Ascending aorta (tissue), 2 donors: ENCODE measurements at places on chromosomes 4 and X. TPM values are rescaled to one million over a fixed set of nuclear protein-coding genes. Genes with fewer than 3 reads are reported as not detected.

DNA sequence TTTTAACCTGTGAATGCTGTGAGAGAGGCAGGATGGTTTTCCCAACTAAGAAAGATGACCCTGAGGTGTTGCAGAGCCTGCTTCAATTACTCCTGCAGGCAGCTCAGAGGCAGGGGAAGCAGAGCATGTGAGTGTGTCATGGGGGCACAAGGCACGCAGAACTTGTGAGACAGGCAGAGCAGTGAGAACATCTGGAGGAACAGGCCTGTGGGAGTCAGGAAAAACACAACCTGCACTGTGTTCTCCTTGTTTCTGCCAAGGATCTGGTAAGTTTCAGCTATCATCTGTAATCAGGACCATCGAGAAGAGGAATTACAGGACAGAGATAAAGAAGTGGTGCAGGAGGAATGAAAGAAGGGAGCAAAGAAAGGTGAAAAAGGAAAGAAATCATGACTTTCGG is 741.8 kb upstream of the INTU start:
- DNase-seq: no peak

SORBS2 gene
- total RNA-seq: 246 TPM

ATP1B4 gene
- not detected for total RNA-seq

KLHL4 gene
- total RNA-seq: 0.21 TPM

DNA sequence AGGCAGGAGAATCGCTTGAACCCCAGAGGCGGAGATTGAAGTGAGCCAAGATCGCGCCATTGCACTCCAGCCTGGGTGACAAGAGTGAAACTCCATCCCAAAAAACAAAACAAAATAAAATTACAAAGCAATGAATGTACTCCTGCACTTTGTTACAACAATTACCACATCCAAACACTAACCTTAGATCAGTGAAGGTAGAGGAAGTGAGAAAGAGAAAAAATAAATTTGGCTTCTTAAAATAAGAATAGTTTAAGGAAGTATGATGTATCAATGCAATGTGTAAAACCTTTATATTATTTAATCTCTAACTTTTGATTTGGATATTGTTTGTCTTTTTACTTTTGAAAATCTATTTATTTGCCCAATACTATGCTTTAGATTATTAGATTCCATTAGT is 21.7 kb upstream of the CSN1S1 start:
- no peak for DNase-seq

CENPE gene
- total RNA-seq: not detected

PSAPL1 gene
- total RNA-seq: not detected

GRCh38 chr4:172095161-172095560 is 282.0 kb downstream of the GALNTL6 start:
- no peak for DNase-seq

CTAG1A gene
- total RNA-seq: not detected

FRMPD3 gene
- total RNA-seq: 0.64 TPM

GRCh38 chr4:19831644-19832285 is 419.9 kb upstream of the SLIT2 start:
- no peak for DNase-seq

DNA sequence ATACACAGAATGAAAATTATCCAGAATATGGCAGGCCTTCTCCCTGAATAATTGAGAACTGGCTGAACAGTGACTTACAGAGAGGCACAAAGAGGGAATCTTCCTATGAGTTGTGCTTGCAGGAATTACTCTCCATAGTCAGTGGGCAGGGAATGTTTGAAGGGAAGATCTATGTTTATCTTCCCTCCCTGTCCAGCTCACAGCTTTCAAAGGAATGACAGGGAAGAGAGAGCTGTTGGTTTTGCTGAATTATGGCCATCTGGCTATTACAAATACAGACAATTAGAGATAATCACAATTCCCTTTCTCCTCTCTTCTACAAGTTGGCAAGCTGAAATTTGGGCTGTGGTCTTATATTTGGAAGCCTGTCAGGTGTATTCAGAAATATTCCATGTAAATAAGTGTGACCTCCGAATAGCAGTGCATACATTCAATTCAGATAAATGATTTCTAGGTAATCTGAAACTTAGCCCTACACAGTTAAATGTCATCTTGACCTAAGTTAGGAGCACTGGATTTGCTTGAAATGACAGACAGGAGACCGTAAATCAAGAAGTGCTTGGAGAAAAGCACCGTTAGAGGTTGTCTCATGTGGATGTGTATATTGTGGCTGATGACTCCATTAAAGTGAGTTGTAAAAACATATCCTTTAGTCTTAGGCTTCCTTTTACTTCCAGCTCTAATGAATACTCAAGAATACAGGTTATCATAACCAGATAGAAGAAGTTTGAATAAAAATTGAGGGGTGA is 136.8 kb downstream of the C4orf33 start:
- DNase-seq: no peak

POU3F4 gene
- not detected for total RNA-seq

- no peak for DNase-seq
Measured at GRCh38 chr4:70437197-70437596, 34.8 kb upstream of the MUC7 start.

DNA sequence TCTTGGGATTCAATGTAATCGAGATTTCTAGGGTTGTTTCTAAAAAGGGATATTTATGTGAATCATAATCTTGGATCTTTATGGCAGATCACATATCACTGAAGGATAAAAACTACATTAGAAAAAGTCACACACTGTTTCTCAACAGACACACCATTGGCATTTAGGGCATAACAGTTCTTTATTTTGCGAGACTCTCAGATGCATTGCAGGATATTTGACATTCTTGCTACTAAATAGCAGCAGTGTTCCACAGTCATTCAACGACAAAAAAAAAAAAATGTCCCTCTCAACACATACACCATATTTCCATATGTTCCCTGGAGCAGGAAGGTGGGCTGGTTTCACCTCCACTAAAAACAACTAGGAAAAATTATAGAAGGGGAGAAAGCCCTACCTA is 243.4 kb upstream of the PCDH18 start:
- DNase-seq: no peak

MAOA gene
- total RNA-seq: 93.6 TPM

NPY5R gene
- 6.1 TPM for total RNA-seq

DNA sequence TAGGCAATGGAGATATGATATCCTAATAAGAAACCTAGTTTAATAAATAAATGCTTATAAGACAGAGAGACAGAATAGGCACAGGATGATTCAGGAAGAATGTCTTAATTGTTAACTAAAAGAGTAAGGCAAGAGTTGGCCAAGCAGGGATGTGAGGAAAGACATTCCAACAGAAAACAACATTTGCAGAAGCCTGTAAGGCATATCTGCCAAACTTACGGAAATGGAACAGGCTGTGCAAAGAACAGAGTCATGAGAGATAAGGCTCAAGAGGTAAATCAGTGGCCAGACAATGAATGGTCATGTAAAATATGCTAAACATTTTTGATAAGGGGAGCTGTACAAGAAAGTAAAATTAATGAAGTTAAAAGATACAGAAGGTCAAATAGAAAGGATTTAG is 134.9 kb downstream of the KCTD8 start:
- no peak for DNase-seq

DNA sequence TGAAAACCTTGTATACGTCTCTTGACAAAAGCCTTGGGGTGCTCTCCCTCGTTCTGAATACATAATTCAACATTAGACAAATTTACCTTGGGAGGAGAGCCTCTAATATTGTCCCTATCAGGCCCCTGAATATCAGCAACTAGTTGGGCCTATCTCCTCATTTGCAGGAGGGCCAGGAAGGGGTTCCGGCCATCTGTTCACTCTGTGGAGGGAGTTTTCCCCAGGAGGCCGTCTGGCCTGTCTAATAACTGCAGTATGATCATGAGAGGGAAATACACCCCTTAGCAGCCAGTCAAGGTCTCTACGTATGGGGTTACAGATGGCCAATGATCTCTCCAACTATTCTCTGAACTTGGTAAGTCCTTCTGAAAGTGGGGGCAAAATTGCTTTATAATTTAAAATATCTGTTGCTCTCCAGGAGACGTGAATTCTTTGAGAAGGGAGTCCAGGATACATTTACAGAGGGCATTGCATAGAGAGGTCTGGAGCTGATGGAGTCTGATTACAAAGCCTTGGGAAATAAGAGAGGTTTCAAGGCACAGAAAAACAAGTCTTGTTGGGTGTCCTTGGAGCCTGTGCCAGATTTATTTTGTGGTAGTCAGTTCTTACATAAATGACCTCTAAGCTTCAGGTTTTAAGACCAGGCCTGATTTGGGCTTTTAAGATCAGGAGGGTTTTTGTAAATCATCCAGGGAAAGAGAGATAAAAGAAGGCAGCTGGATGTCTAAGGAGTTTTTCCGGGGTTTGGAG is 48.2 kb upstream of the UXT start:
- no peak for DNase-seq

DNA sequence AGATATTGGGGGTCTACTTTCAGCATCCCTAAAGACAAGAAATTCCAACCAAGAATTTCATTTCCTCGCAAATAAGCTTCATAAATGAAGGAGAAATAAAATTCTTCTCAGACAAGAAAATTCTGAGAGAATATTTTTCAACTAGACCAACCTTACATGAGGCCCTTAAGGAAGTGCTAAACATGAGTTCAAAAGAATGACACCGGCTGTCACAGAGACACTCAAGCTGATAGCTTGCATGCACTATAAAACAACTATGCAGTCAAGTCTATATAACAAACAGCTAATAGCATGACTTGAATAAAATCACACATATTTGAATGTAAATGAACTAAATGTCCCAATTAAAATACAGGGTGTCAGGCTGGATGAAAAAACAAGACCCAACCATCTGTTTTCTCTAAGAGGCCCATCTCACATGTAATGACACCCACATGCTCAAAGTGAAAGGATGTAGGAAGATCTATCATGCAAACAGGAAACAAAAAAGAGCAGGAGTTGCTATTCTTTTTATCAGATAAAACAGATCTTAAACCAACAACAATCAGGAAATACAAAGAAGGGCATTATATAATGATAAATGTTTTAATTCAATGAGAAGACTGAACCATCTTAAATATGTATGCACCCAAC is 27.2 kb downstream of the FAAH2 start:
- DNase-seq: no peak

TCEAL3 gene
- 11.3 TPM for total RNA-seq

SSX4 gene
- not detected for total RNA-seq

DNA sequence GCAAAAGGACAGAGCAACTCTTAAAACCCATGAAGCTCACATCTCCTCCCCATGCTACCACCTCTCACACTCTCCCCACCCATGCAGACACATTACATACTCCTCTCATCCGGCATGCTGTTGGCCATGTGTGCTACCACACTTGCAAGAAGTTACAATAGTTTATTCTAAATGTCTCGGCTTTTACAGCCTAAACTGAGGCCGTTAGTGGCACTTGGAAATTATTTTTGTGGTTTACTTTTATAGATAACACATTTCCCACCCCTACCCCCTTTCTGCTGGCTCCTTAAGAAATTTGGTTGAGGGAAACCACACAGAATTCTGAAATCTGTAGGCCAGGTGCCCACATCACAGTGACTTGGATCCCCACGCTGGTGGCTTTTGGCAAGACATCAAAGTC is 141.1 kb upstream of the HHIP start:
- DNase-seq: no peak

ZFYVE28 gene
- total RNA-seq: 12.3 TPM

MGST2 gene
- 34.4 TPM for total RNA-seq

PLXNA3 gene
- 10.0 TPM for total RNA-seq

- DNase-seq: peak; percentile 84
Measured at GRCh38 chrX:154735695-154736393, 15.0 kb downstream of the GAB3 start.

DNA sequence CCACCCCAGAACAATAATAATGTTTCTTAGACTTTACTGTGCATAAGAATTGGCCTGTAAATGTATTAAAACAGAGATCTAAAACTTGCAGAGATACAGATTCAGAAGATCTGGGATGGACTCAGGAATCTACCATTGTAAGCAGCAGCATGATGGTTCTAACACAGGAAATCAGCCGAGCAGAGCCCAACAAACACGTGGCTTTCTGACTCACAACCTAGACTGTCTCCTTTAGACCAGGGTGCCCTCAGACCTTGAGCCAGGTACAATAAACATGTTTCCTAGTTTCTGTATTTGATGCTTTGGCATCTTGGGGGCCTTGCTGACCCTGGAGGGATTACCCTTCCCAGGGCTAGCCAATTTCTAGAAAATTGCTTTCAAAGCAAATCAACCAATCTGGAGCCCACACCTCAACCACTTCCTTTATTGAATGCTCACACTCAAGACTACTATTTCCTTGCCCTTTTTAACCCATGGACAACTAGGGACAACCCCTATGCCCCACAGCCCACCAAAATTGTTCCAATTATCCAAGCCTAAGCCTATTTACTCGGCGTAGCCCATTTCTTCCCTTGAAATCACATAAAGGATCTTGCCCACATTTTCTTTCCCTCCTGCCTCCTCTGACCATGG is 80.5 kb downstream of the TBC1D9 start:
- DNase-seq: no peak

KDR gene
- 22.9 TPM for total RNA-seq

- DNase-seq: no peak
Measured at GRCh38 chr4:54498661-54499111, 159.1 kb upstream of the KIT start.

DGAT2L6 gene
- total RNA-seq: not detected

DNA sequence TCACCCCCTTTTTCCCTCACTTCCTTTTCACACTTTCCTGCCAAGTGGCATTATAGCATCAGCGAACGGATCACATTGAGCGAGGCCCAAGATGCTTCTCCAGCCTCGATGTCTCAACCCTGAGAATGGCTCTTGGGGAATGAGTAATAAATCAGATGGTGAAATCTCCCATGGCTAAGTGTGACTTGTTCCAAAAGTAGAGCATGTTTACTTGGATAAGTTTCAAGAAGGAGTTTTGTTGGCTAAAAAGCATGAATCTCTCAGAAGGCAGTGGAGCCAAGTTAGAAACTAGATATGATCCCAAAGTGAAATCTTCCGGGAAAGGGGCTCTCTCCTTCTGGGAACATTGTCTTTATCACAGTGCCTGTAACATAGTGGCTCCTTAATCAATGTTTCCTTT is 316.3 kb downstream of the CAMK2D start:
- DNase-seq: peak; percentile 89

- no peak for DNase-seq
Measured at GRCh38 chr4:182213004-182213403, 30.2 kb upstream of the TENM3 start.

GRCh38 chr4:44056721-44057151 is 391.9 kb downstream of the KCTD8 start:
- DNase-seq: no peak

DNA sequence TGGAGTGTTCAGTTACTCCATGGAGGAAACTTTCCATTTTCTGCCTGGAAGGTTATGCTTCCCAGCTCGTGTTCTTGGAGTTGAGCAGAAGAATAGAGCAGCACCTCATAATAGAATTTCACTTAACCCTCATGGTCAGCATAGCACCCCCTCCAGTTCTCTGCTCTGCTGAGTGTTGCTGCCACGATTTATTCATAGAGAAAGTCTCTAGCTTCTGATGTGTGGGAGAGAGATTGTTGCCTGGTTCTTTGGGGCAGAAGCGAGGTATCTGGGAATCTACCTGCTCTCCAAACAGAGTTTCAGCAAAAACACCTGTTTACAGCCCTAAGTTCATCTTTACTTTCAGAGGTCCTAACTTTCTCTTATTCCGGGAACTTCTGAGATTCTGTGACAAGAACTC is 3.9 kb upstream of the DTHD1 start:
- DNase-seq: no peak
